Hematopoietic multipotent progenitor cell treated with erythropoietin and hydrocortisone succinate and interleukin-3 and kit ligand, for 15 days (in vitro differentiated cells): ENCODE measurements at places on chromosomes 7 and 10.

DNA sequence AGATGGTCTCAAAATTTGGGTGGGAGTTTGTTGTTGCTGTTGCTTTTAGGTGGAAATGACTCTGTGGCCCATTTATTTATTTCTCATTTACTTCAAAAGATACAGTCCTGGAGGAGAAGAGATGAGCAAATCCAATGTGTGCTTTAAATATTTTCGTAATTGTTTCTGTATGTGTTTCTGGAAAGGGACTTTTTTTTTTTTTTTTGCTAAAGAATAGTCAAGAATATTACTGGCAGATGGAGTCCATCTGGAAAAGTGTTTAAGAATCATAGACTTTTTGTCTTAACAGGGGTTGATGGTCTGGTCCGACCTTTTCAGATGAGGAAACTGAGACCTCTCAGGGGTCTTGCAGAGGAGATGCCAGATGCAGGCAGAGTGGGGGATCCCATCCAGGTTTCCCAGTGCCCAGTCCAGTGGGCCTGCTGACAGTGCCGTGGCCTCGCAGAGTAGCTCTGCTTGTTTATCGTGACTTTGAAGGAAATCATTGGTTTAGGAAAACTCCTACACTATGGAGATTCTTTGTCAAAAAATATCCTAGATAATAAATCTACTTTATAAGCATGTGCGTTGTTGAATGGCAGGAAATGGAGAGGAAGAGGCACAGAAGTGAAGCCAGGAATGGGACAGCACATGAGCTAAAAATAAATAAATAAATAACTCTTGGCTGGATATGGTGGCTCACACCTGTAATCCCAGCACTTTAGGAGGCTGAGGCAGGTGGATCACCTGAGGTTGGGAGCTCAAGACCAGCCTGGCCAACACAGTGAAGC is 164.3 kb upstream of the SVIL start:
- no peak for DNase-seq

DNA sequence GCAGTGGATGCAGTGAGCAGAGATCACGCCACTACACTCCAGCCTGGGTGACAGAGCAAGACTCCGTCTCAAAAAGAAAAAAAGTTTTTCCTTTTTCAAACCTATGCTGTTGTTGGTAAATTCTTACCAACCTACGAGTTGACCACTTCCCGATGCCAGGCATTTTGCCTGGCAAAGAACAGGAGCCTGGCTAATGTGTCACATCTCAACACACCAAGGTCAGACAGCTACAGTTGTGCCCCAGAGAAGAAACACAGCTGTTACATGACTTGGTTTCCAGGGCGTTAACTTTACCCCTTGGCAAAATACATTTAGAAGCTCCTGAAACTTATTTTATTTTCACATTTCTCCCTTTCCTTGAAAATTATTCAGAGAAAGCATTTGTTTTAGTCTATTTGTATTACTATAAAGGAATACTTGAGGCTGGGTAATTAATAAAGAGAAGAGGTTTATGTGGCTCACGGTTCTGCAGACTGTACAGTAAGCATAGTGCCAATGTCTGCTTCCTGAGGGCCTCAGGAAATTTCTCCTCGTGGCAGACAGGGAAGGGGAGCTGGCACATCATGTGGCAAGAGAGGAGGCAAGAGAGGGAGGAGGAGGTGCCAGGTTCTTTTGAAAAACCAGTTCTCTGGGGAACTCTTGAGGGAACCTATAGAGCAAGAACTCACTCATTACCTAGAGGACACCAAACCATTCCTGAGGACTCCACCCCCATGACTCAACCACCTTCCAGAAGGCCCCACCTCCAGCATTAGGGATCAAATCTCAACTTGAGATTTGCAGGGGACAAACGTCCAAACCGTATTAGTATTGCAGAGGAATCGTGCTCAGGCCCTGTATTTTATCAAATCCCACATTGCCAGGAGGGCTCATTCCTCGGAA is 83.3 kb downstream of the PAXIP1 start:
- no peak for DNase-seq

DNA sequence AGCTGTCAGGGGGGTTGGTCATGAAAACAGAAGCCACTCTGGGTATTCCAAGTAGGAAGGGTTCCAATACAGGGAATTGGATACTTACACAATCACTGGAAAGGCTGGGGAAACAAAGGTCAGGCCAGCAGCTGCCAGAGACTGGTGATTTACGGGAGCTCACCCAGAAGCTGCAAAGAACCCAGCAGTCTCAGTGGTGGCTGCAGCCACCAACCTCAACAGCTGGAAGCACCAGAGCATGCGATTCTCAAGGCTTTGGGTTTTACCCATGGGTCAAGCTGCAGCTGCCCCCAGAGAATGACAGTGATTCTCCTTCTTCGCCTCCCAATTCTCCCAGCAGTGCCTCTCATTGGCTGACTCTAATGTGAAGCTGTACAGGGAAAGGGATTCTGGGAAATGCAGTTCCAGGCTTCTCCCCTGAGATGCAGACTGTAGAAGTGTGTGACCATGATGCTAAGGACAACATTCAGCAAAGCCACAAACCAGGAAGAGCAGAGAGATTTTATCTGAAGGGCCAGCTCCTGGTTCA is 107.2 kb upstream of the TCF7L2 start:
- DNase-seq, result no peak

GRCh38 chr10:16562891-16563290 is 41.2 kb upstream of the C1QL3 start:
- DNase-seq, result no peak

GRCh38 chr7:124155432-124156022 is 122.7 kb upstream of the TMEM229A start:
- DNase-seq, result no peak

DNA sequence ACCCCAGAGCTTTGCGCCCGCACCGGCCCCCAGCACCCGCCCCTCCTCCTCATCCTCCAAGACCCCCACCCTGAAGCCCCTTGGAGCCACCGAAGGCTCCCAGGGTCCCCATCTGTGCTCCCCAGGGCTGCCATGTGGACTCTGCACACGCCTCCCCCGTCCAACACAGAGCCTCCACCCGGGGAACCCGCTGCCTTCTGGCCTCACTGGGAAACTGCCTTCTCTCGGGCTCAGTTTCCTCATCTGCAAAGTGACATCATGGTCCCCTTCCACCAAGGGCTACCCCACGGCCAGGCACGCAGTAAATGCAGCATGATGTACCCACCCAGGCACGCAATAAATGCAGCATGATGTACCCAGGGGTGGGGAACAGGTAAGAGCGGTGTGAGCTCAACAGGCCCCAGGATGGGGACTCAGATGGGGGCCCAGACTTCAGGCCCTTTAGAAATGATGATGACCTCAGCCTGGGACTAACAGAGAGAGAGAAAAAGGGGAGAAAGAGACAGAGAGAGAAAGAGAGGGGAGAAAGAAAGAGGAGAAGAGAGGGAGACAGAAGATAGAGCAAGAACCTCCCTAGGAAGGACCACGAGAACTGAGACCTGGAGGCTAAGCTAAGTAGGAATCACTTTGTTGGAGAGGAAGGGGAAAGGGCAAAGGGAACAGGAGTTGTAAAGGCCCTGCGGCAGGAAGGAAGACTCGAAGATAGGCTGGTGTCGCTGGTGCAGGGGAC is 2.5 kb upstream of the MICALL2 start:
- DNase-seq, result peak; percentile 15

- DNase-seq, result no peak
Measured at GRCh38 chr10:49280001-49280408, 19.0 kb upstream of the C10orf71 start.

GRCh38 chr10:15462253-15462897 is 91.3 kb upstream of the FAM171A1 start:
- DNase-seq, result no peak

GRCh38 chr10:71696628-71697326 is 22.8 kb downstream of the C10orf105 start:
- DNase-seq, result peak; percentile 76

- DNase-seq, result no peak
Measured at GRCh38 chr7:129949292-129950133, 3.2 kb downstream of the UBE2H start.

- DNase-seq, result no peak
Measured at GRCh38 chr7:42123716-42124115, 113.3 kb downstream of the GLI3 start.

- no peak for DNase-seq
Measured at GRCh38 chr10:33032654-33033151, 74.7 kb upstream of the ITGB1 start.

GRCh38 chr7:105205592-105206237 is 183.0 kb downstream of the SRPK2 start:
- DNase-seq, result no peak

- no peak for DNase-seq
Measured at GRCh38 chr10:11401264-11402235, 209.9 kb downstream of the USP6NL start.

GRCh38 chr10:24952707-24953645 is 570 bp upstream of the PRTFDC1 start:
- DNase-seq, result no peak
